Stimulated activated CD8-positive, alpha-beta memory T cell treated with anti-CD3 and anti-CD28 coated beads, Interleukin-4, amount 100 ng/mL, for 24 hours (primary cell): ENCODE measurements at places on chromosomes 6 and 20.

DNA sequence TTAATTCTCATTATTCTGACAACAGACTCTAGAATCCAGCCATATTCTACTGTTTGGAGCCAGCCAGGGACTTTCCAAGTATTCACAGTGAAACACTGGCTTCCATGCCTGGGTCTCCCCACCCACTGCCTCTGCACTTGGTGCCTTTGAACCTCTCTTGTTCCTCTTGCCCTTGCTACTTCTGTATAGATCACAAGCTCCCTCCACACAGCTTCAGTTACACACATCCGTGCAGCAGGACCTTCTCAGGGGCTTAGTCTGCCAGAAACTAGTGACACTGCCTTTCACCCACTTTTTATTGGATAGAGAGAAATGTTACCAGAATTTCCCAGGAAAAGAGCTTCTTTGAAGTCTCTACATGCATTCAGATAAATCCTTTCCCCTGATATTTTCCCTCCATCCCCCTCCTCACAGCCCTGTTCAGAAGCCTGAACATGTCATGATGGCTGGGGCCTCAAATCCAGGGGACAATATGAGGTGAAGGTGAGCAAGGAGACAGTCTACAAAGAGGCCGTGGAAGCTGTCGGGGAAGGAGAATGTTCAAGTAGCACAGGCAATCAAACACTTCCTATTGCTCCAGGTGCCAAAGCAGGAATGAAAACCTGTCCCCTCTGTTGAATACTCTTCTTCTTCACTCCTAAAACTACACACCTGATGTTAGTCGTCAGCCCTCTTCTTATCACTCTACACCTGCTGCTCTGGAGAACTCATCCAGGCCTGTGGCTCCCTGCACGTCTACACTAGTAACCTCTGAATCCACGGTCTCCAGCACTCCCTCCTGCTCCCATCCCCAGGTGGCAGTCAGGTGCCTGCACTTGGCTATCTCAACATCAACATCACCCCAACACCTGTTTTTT is 20.2 kb upstream of the HLA-DOA start:
- no peak for DNase-seq

DNA sequence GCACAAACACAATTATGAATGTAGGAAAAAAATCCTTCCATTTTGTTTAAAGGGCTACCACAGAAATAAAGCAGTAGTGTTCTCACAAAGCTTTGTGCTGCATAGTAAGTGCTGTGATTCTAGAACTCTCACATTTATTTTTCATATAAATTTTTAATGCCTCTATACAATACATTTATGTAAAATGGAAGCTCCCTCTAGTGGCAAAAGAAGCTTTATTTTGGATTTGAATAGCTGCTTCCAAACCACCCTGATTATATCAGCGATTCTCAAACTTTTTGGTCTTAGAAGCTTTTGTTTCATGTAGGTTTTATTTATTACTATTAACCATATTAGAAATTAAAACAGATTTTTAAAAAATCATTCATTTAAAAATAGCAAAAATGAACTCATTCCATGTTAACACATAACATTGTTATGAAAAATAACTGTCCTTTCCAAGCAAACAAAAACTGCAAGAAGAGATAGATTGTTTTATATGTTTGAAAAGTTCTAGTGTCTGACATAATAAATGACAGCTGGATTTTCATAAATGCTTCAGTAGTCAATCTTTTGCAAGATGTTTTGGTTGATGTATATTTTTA is 38.4 kb downstream of the HS3ST5 start:
- no peak for DNase-seq

DNA sequence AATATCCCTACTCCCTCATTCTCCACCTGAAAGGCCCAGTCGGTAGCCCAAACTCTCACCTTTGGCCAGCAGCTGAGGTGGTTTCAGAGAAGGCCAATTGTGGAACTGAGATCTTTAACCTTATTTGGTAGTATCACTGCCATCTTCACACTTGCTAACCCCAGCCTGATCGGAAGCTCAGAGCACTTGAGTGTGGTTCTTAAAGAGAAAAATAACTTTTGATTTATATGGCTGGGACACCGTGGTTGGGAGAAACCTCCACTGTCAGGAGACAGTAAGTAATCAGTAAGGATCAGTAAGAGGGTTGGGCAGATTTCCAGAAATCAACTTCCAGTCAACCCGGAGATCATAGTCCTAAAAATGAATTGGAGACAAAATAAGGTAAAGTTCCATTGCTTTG is 22.8 kb upstream of the PRSS16 start:
- DNase-seq = no peak

DNA sequence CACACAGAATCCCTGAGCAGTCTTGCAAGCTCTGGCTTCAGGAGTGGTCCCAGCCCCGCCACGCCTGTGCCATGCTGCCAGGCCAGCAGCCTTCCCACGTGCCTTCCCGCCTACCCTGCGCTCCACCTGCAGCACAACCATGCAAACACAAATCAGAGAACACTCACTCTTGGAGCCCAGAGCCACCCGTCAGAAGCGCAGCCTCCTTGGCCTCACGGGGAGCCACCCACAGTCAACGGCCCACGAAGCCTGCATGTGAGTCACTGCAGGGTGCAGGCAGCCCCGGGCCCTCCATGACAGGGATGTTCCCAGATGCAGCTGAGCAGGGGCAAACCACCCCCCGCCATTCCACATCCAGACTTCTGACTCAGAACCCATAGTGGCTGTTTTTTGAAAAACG is 217.0 kb downstream of the DLL1 start:
- no peak for DNase-seq

DNA sequence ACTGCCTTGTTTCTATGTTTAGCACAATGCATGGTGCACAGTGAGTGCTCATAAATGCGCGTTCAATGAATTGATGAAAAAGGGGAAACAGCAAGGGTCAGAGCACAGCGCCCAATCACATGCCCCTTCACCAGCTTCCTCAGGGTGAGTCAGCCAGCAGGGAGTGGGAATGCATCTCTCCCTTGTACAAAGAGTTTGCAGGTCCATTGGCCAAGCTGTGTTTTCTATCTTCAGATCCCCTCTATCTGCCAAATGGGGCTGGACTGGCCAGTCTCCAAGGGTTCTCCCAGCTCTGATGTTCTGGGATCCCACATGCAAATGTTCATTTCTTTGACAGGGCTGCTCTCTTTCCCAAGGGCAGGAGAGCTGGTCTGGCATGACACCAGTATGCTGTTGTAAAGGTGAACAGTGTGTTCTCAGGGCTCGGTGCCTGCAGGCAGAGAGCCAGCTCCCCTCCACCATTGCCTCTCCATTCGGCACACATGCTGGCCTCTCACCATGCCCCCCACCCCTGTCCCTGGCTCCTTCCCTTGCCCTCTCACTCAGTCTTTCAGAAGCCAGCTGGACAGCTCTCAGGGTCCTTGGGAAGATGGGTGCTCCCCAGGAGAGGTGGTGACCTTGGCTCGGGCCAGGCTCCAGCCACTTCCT is 25.0 kb downstream of the ANGPT4 start:
- no peak for DNase-seq

GRCh38 chr20:36367907-36368799 is 62.0 kb downstream of the DLGAP4 start:
- no peak for DNase-seq

- DNase-seq = no peak
These were observed 504.9 kb downstream of the DOK5 start for GRCh38 chr20:54980103-54980960.

DNA sequence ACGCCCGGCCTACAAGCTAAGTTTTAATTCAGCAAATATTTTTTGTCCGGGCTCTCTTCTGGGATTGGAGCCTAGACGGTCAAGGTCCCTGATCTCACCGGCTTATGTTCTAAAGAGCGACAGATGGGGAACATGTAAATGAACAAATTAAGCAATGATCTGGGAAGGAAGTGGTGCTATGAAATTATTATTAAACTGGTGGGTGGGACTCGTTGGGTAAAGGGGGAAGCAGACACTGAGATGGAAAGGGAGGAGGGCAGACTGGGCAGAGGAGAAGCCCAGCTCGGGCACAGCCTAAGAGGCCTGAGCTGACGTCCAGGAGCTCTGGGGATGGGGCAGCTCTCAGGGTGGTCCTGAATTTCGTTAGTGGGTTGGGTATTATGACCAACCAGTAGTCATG is 81.8 kb upstream of the AGPAT4 start:
- no peak for DNase-seq

DNA sequence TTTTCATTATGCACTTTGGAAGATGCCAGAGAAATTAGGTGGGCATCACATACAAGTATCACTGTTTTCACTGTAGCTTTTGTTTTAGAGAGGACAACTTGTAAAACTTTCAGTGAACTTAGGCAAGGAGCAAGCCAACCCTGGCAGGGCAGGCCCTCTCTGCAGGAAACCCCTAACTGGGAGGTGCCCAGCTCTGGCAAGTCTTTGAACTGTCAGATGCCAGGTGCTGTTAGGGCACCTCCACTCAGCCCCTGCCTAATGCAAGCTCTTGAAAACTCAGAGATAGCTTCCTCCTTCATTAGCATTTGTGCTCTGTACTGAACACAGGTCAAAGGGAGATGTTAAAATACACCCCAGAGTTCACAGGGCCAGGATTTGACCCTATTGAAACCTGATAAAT is 774.2 kb upstream of the FLRT3 start:
- no peak for DNase-seq

DNA sequence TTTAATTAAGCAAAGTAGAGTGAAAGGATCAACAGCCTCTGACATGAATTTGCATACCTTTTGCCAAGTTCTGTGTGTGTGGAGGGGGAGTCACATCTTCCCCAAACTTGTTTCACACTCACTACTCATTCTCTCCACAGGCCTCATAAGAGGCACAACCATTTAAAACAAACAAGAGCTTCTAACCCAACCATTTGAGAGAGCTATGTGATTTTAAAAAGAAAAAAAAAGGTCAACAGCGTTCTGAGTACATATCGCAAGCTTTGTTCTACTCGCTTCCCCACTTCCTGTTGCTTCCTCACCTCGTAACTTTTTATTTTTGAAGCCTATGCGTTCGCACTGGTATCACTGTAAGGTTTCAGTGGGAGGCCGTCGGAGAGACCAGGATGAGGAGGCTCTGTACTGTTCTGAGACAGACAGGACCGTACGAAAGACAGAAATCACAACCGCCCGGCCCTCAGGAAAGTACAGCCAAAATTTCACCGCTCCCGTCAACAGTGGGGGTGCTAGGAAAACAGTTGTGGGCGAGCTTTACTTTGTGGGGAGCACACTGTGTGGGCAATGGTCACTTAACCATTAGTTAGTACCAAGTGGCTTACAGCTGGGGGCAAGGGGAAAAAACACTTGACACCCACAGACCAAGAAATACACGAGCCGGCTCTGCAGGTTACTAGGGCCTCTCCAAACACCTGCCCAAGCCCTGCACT is 61.3 kb downstream of the TRERF1 start:
- DNase-seq = peak; percentile 45
